CD8-positive, alpha-beta T cell (primary cell): ENCODE measurements at places on chromosomes 11 and 22.

GRCh38 chr11:10908215-10908951 is 50.5 kb upstream of the ZBED5 start:
- DNase-seq: no peak

- no peak for DNase-seq
These were observed 263.6 kb downstream of the CTTN start for GRCh38 chr11:70661761-70662501.

DNA sequence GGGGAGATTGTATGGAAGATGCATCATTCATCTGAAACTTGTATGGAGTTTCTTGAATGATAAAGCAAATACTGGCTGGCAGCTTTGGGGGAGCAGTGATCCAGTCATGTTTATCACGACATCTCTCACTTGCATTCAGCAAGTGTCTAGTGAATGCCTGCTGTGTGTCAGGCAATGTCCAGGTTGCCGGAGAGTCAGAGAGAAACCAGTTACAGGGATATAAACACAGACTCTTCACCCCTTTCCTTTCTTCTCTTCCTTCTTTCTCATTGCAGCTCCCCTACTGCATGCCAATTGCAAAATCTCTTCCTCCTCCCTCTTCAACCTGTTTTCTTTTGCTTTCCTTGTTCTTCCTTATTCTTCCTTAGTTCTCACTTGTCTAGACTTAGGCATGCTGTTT is 206.6 kb upstream of the SEZ6L start:
- DNase-seq: no peak

GRCh38 chr11:70201882-70202861 is 924 bp upstream of the FADD start:
- DNase-seq: no peak

GRCh38 chr22:44532552-44532951 is 34.5 kb upstream of the RTL6 start:
- no peak for DNase-seq

DNA sequence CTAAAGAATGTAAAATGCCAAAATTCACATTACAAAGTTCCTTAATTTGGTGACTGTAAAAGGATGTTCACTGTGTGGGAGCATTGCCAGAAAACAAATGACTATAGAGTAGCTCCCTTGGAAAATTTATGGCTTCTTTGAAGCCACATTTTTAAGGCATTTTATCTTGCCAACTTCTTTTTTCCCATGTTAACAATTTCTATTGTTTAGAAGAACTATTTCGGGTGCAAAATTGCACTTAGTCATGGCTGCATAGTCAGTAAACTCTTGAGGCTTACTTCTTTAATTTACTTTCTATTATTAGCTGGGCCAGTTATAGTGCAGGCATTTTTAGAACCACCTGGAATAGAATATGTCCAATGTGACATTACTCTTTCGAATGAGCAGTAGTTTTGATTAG is 515.3 kb downstream of the JRKL start:
- DNase-seq: no peak

- DNase-seq: no peak
These were observed 21.9 kb downstream of the IGSF9B start for GRCh38 chr11:133934599-133935550.
